ENCODE measurements at places on chromosomes 2 and 18.
A peak's percentile ranks its signal among the peaks of the same experiment; 100 is the strongest.

GRCh38 chr2:109703077-109703476 is 88.9 kb downstream of the SOWAHC start:
- peak; percentile 36 for DNase-seq

DNA sequence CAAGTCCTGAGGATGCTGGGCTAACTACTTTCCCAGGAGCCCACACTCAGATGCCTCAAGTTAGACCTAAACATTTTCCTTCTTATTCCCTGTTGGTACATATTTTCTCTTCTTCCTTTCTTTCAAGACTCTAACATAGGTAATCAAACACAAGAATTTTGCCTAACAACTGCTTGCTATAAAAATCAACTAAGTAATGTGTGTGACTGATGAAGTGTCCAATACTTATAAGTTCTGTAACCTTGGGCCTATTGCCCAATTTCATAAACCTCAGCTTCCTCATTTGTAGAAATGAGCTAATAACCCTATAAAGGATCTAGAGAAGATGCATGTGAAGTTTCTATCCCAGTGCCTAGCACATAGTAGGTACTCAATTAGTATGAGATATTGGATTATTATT is 31.6 kb upstream of the PIK3C3 start:
- DNase-seq, result no peak

DNA sequence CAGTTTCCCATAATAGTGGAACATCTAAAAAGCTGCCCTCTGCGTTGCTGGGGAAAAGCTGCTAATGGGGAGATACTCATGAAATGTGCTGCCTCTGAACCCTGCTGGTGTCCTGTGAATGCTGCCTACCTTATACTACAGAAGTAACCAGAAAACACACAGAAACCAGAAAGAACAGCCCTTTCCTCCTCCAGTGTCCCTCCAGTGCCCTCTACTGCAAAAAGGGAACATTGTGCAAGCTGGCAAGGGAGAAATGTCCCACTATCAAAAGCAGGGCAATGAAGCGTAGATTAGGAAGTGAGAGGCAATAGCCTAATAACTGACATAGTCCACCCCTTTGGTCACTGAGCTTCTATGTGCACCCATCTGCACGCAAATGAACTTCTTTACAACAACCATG is 162.7 kb upstream of the ETAA1 start:
- DNase-seq, result no peak

DNA sequence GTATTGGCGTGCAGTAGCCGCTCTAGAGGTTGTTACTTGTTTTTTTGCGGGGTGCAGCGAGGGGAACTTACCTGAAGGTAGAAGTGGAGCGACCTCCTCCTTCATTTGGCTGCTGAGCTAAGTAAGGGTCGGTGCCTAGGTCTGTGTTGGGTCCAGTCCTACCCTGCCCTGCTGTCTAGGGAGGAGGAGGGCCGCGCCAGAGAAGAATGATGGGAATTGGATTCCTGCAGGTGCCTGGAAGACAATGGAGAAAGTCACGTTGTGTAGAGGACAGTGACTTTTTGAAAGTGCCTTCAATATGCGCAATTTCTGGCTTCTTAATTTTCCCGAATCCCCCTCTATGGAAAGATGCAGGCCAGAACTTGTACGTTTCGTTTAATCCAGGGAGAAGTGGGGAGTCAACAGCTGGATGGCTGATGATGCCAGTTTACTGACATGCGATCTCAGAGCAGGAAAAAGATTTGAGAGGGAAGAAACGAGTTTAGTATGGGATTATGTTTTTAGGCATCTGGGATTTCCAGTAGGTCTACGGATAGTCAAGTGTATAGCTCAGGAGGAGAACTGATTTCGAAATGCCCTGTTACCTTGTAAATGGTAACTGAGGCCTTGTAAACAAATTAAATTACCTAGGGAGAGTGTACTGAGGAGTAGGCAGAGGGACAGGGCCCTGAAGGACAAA is 653 bp downstream of the MRPS9 start:
- peak; percentile 16 for DNase-seq

DNA sequence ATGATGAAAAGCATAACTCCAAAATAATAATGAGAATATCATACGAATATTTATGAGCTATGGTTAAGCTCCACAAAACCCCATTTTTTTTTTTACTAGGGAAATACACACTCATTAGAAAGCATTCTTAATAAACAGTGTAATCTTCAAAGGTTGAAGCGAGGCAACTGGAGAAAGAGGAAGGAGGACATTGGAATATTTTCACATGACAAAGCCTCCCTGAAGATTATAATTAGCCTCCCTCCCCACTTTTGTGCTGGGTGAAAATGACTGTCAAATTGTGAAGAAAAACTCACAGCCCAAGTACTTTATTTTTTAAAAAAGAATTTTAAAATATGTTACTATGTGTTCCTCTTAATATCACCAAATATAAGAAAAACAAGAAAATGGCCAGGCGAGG is 64.1 kb upstream of the NFU1 start:
- no peak for DNase-seq

DNA sequence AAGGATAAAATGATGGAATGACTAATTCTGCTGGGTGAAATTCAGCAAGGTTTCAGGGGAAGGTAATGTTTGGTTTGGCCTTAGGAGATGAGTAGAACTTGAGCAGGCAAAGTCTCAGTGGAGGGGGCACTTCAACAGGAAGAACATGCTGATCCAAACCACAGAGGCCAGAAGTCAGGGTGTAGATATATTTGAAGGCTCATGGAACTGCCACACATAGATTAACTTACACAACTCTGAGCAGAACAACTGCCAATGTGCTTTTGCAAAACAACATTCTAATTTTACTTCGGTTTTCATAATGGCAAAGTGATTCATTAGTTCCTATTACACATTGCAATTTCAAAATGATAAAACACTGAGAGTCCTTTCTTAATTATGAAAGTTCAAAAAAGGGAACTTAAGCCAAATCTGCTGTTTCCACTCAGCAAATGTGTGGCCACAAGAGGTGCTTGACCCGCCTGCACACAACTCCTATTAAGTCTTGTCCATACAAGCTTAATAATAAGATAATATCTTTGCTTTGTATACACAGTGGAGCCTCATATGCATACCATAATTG is 284.8 kb downstream of the MREG start:
- DNase-seq, result peak; percentile 47

DNA sequence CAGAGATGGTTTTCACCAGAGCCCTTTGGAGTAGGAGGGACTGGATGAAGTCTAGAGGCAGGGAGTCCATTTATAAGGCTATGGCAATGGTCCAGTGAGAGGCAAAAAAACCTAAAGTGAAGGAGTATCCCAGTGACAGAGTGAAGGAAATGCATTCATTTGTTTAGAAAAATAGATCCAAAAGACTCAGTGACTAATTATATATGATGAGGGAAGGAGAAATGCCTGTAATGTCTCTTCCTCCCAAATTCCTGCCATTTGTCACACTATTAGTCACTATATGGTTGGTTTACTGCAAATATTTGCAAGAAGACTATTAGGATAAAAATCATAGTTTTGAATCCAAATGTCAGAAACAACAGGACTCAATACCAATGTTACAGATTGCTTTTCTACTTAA is 104.2 kb downstream of the ZNF521 start:
- no peak for DNase-seq

GRCh38 chr18:25876330-25876948 is 214.0 kb downstream of the SS18 start:
- no peak for DNase-seq

DNA sequence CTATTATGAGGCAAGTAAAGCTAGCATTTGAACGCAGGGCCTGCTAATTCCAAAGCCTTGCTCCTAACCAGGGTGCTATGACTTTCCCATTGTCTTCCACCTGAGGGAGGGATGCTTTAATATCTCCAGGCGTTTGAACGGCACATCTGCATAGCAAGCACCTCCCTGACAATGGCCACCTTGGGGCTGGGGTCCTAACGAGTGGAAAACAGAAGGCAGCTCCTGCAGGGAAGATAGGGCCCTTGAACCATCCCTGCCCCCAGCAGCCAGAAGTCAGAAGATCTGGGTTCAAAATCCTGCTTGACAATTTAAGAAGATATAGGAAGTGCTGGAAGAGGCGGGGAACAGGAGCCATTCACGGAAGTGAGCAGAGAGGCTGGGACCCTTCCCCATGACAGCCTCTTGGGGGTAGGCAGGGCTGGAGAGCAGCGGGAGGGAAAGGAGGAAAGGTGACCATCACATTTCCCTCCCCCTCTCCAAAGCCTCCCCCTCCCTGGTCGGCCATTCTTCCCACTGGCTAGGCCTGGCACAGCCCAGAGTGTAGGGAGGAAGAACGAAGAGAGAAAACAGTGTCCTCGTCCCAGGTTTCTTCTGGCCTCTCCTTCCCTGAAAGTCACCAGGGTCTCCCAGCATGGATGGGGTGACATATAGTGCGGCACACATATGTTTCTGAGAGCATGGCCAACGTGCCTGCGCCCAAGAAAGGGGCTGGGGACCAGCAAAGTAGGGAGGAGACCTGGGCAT is 73.5 kb downstream of the EMX1 start:
- no peak for DNase-seq

DNA sequence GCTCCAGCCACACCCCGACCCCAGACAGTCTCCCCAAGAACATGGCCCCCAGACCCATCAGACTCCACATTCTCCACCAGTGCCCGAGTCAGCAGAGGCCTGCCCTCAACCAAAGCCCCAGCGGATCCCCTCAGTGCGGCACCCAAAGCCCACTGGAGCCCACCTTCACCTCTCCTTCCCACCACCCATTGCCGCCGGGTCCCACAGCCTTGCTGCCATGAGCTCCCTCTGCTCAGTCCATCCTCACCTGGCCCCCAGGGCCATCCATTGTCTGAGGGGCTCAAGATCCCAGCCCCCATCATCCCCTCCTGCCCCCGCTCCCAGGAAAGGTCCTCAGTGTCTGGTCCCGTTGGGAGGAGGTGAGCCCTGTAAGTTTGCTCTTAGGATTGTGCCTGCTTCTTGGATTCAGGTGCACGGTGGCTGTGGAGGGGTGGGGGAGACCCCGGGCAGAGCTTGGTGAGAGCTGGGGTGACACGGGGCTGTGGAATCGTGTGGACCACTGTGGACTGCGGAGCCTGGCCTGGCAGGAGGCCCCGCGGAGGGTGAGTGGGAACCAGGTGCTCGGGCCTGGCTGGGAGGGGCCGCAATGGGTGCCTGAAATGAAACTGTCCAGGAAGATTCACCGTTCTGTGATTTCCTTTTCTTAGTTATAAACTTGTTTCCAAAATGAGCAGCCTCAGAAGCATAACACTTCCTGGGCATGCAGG is 32.7 kb upstream of the GPC1 start:
- DNase-seq, result no peak

DNA sequence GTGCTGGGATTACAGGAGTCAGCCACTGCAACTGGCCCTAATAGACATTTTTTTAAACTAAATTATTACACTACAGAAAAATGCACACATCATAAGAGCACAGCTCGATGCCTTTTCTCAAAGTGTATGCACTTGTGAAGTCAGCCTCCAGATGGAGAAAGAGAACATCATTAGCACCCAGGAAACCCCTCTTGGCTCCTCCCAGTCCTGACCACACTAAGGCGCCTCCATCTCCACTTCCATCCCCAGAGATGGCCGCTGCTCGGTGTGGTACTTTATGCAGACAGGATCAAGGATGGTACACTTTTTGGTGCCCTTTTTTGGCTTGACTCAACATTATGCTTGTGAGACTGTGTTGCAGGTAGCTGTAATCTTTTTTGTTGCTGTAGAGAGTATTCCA is 34.8 kb downstream of the RRM2 start:
- no peak for DNase-seq

DNA sequence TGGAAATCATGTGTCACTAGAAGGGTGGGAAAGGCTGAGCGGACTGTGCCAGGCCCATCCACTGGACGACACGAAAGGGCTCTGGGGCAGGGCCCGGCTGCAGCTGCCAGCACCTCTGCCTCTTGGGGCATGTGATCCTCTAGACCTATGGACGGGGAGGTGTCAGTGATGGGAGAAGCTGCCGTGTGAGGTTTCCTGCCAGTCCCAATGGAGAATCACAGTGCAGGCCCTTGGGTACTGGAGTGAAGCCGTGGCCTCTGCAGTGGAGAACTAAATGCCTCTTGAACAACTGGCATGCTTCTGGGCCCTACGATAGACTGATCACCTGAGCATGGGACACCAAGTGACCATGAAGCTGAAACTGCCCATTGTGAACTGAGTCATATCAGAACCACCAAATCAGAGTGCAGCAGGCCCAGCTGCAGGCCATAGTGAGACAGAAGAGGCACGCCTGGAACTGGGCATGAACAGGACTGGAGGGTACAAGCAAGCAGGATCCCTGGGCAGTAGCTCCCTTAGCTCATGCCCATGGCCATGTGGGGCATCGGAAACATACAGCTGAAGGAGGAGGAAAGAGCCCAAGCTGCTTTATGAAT is 18.8 kb upstream of the RHOB start:
- no peak for DNase-seq

- no peak for DNase-seq
These were observed 6.0 kb downstream of the LHCGR start for GRCh38 chr2:48749291-48750127.

GRCh38 chr2:199485732-199486335 is 28.1 kb upstream of the SATB2 start:
- DNase-seq, result peak; percentile 72

DNA sequence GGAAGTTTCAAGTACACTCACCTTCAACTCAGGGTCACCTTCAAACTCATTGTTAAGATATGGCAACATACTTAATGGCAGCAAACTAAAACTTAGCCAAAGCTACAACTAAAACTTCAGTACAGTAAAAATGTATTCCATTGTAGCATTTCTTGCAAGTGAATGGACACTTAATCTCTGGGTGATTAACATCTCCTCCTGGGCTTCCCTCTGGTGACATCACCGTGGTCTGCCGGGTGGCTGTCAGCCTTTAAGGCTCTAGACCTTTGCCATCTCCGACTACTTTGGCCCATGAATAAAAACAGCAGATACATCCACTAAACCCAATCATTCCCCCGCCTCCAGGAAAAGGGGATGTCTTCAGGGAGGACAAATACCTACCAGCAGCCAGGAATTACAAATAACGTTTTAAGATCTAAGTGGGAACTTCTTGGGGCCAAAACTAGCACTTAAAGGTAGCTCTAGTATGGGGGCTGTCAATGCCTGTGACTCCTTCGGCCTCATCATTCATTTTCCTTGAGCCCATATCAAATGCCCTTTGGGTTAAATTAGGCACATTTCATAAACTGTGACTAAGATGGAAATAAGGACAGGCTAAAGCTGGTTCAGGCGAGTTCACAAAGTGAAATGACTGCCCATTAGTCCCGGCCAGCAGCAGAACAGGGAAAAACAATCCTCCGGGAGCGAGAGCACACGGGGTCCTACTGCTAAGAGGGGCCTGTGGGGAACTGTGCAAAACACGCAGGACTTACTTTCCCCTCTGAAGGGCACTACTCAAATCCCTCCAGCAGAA is 1.1 kb downstream of the TFCP2L1 start:
- DNase-seq, result no peak

GRCh38 chr18:62571037-62571436 is 48.2 kb downstream of the ZCCHC2 start:
- DNase-seq, result no peak

All from Ammon's horn (tissue), 1 donor.